ENCODE measurements at places on chromosomes 11 and 22.
A peak's percentile ranks its signal among the peaks of the same experiment; 100 is the strongest.

DNA sequence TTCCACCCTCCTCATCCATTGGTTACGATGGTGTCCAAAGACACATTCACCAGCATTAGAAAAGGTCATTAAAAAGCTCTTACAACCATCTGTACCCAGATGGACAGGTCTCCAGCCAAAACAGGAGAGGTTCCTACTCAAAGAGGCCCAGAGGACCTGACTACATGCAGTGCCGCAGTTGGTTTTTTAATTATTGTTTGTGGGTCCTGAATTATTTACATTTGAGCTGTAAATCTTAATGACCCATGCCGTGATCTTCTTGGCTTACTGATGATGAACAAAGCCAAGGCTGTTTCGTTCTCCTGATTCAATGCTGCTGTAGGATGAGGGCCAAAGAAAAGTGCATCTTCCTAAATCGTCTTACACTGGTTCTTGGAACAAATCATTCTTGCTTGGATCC lies 83.7 kb downstream of the CADM1 start:
- no peak for DNase-seq

GRCh38 chr11:86787656-86788055 lies 12.7 kb upstream of the PRSS23 start:
- no peak for DNase-seq

DNA sequence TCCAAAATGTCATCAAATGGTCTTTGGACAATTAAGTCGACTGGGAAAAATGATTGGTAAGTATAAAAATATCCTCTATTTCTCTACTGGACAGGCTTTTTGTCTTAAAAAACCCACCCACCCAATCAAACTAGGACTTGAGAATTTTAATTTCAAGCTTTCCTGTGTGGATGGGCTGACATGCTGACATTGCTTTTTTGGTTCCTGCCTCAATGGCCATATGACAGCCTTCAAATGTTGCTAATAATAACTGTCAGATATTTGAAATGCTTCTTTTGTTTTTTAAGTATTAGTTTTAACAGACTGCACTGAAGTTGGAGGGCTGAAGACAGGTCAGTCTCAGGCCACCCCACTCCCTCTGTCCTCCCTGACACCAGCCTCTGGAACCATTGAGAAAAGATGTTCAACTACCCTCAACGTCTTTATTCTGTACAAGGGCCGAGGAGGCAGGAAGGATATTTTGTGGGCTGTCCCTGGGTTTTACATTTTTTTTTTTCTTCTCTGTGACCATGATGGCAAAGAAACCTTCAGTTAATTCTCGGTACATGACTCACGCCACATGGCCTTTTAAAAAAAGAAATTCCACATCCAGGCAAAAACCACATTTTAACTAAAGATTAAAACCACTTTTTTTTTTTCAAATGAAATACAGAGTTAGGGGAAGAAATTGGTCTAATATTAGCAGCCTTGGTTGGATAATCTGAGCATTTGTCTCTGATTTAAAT lies 130.4 kb downstream of the SLC1A2 start:
- no peak for DNase-seq

DNA sequence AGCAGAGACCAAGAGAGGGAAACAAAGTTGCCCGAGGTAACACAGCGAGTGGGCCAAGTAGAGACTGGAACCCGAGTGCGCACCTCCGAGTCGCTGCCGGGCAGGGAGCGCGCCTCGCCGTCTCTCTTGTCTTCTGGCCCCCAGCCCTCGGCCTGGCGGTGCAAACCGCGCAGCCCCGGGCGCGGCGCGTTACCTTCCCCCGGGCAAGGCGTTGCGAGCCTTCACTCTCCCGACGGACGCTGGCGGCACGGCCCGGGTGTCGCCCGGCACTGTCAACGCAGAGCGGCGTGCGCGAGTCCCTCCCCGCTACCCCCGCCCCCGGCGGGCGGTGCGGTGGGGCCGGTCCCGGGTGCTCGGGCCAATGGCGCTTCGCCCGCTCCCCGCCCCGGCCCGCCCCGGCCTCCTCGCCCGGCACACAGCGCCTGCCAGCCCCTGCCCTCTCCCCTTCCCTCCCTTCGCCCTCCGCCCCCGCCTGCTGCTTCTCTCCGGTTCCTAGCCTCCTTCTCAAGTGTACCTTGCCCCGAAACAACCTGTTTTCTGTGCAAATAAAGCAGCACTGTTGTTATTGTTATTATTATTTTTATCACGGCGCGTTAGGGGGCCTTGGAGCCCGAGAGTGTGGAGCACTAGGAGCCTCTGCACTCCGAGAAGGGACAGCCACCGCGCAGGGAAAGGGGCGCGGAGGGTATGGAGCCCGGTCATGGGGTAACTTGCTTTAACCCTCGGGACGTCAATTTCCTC lies at the start of gene SYTL2:
Gene SYTL2, minus strand, starts transcription at position 271 of the 741 bp plus-strand sequence. CDS start 53,416 bp downstream, outside the sequence.
- peak; percentile 72 for DNase-seq

- DNase-seq: no peak
Observed at GRCh38 chr22:17808693-17809403, 34.6 kb upstream of the BID start.

DNA sequence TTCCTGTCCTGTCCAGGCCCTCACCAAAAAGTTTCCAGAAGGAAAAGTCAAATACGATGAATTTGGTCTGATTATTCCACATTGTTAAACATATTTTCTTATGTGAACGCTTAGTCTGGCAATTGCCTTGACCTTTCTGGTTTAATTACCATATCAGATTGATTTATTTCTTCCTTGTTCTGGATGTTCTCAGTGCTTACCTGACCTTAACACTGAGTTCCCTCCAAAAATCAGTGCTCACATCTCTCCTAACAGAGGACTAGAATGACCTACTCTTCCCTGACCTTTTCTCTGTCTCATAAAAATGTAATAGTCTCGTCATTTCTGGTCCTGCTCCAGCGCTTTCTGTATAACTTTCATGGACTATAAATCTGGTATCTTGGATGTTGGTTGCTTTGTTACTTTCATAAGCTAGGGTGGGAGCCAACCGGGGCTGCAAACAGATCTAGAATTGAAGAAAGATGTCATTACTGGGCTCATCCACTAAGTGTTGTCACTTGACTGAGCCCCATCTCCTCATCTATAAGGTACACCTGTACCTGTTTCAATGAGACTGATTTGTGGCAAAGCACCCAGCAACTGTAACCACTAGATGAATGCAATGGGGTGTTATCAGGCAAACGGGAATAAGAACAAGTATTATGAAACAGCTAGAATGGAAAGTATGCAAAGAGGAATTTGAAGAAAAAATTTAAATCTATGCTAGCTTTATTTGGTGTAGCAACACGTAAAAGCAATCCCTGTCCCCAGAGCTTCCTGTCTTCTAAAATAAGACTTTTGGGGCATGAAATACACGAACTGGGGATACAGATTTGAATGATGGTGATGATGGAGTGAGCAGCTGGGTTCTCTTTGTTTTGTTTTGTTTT lies 2.4 kb downstream of the FADS2 start:
- DNase-seq: no peak

GRCh38 chr11:1036303-1036923 lies at the start of gene MUC6:
MUC6 (minus strand) TSS chr11:1036718; CDS start chr11:1036655, 63 bp downstream.
- no peak for DNase-seq

GRCh38 chr11:31895926-31896325 lies 84.8 kb upstream of the PAX6 start:
- no peak for DNase-seq

DNA sequence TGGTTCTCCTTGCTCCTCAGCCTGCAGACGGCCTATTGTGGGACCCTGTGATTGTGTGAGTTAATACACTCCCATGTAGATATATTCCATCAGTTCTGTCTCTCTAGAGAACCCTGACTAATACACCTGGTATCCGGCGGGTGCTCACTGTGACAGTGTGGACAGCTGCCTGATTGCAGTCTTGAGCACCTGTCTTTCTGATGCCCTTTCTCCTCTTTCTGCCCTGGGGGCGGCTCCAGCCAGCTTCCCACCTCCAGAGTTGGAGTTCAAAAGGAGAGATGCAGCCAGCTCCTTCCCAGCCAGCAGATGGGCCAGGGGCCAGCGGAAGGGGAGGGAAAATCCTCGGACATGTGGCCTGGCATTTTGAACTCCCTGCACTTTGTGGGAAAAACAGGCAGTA lies 15.0 kb downstream of the SMIM38 start:
- DNase-seq: no peak

GRCh38 chr11:109794501-109794900 lies 298.7 kb upstream of the ZC3H12C start:
- DNase-seq: no peak

- no peak for DNase-seq
Observed at GRCh38 chr11:42709216-42709615, 602.6 kb upstream of the API5 start.

- DNase-seq: no peak
Observed at GRCh38 chr22:49781289-49781782, 46.3 kb downstream of the BRD1 start.

GRCh38 chr11:111917788-111918187 lies 925 bp upstream of the C11orf52 start:
- DNase-seq: no peak

- DNase-seq: no peak
Observed at GRCh38 chr11:64051297-64051696, 15.6 kb downstream of the FLRT1 start.

DNA sequence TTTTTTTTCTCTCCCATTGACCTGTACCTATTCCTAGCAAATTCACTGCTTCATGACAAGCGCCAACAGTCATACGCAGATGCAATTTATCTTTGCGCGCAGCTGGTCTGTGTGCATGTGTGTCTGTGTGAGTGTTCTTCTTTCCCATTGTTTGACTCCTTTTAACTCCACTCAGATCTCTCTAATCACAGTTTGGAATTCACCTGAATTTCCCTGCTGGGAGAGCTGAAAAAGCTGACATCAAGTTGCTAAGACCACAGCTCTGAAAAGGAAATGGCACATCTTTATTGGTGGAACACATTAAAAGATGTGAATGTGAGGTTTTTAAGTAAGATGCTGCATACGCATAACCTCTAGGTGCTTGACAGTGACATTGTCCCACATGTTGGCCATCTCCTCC lies 187.4 kb upstream of the MTMR2 start:
- DNase-seq: no peak

DNA sequence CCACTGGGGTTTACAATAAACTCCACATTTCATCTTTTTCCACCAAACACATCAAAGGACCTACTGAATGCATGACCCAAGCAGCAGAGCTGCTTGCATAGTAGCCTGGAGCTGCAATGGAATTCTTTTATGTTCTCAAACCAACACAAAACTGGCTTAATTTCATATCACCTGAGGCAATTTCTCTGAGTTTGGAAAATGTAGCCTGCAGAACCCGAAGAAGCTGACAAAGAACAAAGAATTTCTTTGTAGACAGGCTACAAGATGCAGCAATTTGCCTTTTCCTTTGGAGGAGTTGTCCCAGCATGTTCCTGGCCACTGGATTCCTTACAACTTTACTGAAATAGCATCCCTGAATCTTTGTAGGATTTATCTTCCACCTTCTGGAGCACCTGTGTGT lies 5.5 kb upstream of the TECTA start:
- DNase-seq: no peak

- DNase-seq: no peak
Observed at GRCh38 chr22:40023341-40023841, 28.6 kb downstream of the FAM83F start.

GRCh38 chr11:33691066-33691864 lies 9.4 kb downstream of the C11orf91 start:
- DNase-seq: no peak

DNA sequence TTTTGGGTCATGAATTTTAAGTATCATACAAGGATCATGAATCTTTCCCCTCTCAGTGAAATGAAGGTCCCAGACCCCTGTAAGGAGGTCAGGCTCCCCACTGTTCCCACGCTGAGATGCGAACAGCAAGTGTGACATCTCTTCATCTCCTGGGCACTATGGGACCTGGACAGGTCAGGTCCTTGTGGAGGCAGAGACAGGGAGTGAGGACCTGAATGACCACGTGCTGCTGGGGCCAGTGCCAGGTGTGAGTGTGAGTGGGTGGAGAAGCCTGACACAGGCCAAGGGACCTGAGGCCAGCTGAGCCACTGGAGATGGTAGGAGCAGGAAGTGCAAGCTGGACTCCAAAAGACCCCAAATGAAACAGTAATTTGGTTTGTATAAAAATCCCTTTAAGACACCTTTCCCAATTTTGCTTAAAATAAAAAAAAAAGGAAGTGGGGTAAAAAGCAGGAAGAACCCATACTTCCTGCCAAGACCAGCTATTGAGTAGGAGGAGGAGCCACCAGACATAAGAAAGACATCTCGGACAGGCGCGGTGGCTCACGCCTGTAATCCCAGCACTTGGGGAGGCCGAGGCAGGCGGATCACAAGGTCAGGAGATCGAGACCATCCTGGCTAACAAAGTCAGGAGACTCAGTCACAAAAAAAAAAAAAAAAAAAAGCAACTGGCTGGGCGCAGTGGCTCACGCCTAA lies 35.4 kb upstream of the SERPIND1 start:
- DNase-seq: no peak

DNA sequence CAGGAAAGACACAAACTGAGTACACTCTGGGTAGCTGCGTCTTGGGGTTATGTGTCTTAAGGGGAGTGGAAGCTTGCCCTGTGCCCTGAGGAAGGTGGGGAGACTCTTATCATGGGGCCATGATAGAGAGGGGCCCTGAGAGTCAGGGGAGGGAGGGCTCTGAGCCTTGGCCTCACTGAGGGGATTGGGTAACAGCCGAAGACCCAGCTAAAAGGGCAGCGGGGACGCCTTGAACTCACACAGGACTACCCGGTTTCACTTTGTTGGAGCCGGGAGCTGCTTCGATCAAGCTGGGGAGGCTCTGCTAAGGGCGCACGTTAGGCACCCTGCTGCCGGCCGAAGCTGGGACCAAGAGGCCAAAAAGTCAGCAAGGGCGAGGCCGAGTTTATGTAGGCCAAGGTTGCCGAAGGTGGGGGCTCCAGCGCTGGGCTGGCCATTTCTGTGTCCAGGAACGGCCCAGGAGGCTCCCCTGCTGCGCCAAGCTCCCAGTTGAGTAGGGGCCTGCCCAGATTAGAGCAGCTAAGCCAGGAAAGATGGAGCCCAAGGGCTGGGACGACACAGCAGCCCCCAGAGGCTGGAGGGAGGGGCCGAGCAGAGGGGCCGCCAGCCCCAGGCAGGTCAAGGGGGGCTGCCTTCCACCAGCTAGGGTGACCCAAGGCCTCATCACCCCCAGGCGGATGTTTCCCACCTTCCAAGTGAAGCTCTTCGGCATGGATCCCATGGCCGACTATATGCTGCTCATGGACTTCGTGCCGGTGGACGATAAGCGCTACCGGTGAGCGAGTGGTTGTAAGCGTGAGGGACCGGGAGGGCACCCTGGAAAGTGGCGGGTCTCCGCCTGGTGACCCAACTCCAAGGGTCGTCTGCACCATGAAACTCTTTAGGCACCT lies 2.2 kb downstream of the TBX1 start:
- DNase-seq: no peak

All from CD4-positive, alpha-beta T cell treated with Interleukin-15 for 4 hours (primary cell).